ENCODE measurements at places on chromosomes 3 and 15.

- no peak for DNase-seq
These were observed 508.2 kb upstream of the TGFBR2 start for GRCh38 chr3:30098243-30098642.

GRCh38 chr15:31442699-31443111, 116.1 kb downstream of the KLF13 start:
- no peak for DNase-seq

DNA sequence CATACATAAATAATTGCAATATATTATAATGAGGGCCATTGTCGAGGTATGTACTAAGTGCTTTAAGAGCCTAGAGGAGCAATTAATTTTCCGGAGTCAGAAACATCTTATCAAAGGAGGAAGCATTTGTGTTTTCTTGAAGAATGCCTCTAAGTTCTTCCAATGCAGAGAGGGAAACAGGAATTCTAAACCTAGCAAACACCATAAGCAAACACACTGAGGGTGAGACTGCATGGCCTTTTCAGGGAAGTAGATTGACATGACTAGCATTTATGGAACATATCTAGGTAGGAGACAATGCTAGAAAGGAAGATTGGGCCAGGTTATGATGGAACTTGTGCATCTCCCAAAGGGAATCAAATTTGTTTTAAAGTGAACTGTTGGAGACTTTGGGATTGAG, 7.2 kb upstream of the PLCL2 start:
- no peak for DNase-seq

DNA sequence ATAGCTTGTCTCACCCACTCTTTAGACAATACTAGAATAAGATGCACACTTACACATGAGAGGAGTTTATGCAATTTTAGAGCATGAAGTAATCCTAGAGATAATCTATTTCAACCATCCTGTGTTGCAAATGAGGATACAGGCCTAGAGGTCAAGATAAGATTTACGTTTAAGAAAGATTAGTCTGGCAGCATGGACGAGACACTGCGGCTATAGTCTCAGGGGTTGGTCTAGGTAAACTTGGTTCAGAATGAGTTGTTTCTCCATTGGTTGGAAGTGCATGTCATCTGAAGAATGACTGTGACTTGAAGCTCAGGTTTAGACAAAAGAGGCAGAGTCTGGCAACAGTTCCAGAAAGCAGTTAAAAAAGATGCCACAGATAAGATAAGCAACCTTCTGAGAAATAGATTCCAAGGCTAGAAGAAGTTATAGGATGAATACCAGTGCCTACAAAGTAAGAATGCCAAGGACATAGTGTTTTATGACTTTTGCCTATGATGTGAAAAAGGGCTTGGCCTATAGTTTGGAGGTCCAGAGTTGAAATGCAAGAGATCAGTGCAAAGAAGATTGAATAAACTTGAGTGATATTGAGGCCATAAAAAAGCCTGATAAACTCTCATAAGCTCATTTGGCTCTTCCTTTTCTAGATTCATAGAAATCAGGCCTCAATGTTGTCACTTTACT, 631.0 kb downstream of the SQOR start:
- no peak for DNase-seq

- no peak for DNase-seq
These were observed 83.8 kb downstream of the LINGO1 start for GRCh38 chr15:77548589-77549557.

DNA sequence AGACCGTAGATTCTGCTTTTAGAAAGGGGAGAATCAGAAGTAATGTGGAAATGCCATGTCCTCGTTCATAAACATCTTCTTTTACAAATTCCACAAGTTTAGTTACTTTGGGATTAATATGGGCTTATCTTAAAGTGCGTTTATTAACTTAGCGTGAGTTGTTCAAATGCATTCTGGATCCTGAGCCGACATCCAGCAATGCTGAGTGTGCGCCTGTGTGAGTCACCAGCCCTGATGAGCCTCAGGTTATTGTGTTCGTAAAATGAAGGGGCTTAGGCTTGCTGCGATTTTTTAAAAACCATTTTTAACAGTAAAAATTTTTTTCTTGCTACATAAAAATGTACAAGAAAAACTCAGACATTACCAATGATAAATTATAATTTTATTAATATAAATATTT, 57.9 kb downstream of the TFRC start:
- DNase-seq: no peak

- DNase-seq: no peak
These were observed 796.0 kb downstream of the ROBO2 start for GRCh38 chr3:77835921-77836320.

DNA sequence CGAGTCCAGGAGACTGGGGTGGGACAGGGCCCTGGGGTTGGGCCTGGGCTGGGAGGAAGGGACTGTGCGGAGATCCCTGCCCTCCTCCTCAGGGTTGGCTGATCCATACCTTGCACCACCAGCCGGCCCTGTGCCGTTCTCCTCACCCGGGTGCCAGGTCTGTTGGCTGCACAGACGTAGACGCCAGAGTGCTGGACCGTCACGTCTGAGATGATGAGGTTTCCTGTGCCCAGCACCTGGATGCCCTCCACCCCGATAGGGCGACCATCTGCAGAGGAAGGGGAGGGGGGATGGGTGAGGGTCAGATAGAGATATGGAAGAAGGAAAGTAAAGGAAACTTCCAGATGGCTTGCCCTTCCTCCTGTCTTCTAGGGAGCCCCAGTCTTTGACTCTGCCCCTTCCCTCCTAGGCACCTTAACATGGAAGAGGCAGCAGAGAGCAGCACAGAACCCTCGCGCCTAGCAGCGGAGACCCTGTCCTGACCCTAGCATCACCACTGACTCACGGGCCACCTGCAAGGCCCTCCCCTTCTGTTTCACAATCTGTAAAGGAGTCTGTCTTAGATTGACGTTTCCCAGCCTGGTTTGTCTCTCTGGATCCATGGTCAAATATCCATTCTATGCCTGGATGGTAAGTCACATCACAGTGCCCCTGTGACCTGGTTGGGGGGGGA, 28.8 kb downstream of the RNU5B-1 start:
- no peak for DNase-seq

DNA sequence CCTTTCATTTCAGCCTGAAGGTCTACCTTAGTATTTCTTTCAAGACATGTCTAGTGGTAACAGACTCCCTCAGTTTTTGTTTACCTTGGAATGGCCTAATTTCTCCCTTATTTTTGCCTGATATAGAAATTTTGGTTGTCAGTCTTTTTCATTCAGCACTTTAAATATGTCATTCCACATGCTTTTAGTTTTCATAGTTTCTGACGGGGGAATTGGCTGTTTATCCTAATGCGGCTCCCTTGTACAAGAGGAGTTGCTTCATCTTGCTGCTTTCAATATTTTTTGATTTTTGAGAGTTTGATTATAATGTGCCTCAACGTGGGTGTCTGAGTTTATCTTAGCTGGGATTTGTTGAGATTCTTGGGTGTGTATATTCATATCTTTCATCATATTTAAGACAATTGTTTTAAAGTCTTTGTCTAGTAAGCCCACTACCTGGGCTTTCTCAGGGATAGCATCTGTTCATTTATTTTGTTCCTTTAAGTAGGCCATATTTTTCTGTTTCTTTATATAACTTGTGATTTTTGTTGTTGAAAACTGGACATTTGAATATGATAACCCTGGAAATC, 51.1 kb upstream of the PYDC2 start:
- DNase-seq: no peak

DNA sequence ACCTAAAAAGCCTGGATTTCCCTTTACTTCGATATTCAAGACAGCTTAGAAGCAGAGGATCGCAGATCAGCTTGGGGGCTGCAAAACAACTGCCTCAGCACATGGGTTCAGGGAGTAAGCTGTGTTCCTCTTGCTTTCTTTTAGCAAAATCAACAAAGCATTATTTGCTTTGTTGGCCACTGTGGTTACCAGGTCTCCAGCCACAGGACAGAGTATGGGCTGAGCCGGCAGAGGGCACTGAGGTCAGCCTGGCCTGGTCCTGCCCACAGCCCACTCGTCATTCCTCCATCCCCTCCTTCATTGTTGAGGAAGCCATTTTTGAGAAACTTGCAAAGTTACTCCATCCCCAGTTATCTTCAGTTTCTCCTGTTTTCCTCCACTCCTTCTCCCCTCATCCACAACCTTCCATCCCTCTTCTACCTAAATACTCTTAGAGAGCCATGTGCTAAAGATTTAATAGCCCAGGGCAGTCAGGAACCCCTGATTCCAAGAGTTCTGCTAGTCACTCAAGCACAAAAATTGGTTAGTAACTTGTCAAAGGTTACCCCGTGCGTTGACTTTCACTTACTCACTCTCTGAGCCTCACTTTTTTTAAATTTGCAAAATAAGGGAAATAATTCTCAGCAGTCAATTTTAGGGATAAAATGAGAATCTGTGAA, 60.0 kb upstream of the HES1 start:
- DNase-seq: no peak

DNA sequence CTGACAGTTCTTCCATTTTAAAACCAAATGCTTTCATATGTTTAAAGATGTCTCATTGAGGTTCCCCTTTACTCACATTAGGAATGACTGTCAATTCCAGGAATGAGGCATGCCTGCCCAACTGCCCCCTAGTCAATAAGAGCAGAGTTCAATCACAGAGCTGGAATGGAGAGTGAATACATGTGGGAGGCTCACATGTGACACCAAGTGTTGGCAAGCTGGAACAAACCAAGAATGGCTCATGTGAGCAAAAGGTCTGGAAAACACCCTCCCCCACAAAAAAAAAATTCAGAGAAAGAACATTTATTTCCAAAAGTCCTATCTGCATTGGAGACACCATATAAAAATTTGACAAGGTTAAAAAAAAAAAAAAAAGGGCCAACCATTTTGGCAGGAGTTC, 3.7 kb downstream of the PBRM1 start:
- DNase-seq: peak; percentile 51

DNA sequence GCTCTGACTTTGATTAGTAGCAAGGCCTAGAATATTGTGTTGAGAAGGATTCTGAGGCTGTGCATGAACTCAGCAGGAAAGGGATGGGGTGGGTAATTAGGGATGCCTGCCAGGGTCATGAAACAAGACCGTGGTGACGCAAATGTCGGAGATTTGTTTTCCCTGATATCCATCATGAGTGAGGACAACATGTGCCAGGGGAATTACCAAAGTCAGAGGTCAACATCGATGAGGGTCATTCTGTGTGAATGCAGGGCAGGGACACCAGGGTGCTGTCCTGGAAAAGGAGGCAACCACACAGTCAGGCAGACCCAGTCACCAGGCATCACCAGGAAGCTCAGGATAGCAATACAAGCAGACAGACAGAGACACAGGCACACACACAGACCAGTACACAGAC, 52.2 kb downstream of the SLCO2A1 start:
- DNase-seq: no peak

- DNase-seq: no peak
These were observed 63.9 kb upstream of the GATA2 start for GRCh38 chr3:128556907-128557306.

GRCh38 chr3:18740631-18741583, 315.8 kb upstream of the SATB1 start:
- no peak for DNase-seq

GRCh38 chr3:190266913-190267290, 55.3 kb downstream of the CLDN1 start:
- DNase-seq: no peak

DNA sequence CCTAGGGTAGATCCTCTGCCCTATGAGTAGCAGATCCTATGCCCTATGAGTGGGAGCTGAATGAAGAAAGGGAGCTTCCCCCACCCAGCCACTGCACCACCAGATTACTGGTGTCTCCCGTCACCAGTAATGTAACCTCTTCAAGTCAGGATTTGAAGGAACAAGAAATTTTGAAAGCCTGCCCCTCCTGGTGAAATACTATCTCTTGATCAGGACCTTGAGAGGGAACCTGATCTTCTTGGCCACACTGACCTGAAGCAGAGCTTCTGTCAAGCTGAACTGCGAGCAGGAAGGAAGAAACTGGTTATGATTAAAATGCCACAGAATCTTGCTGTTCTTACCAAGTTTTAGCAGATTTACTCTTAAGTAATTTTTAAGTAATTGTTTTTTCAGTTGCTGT, 62.8 kb downstream of the RSL24D1 start:
- no peak for DNase-seq

DNA sequence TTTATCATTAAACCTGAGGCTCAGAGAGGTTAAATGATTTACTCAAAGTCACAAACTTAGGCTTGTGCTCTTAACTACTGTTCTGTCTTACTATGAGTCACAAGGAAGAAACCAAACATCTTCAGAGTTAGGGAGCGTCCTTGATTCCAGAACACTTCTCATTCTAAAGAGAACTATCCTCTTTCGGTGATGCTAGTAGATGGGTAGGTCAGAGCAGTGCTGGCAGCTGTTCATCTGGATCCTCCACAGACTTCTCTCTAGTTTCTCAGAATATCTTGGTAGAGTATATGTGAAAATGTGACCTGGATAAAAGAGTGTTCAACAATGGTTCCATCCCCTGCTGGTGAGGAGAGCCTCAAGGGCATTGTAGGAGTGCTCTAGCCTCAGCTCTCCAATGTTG, 3.3 kb downstream of the ARL6IP5 start:
- DNase-seq: no peak

DNA sequence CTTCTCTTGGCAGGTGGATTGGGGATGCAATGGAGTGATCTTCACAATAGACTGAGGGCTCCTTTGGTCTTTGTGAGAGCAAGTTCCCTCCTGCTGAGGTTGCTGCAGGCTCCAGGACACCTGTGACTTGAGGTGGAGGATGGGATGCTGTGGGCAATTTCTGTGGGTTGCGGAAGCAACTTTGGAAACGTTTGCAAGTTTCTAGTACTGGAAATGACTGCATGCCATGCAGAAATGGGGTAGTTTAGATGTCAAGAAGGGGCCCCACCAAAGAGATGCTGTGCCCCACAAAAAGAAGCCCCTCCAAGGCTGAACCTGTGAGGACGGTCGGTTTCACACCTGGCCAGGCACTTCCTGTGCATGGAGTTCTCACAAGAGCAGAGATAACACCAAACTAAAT, 80.4 kb upstream of the XCR1 start:
- DNase-seq: no peak

- no peak for DNase-seq
These were observed 1.3 kb upstream of the IL12A start for GRCh38 chr3:159987291-159987711.

DNA sequence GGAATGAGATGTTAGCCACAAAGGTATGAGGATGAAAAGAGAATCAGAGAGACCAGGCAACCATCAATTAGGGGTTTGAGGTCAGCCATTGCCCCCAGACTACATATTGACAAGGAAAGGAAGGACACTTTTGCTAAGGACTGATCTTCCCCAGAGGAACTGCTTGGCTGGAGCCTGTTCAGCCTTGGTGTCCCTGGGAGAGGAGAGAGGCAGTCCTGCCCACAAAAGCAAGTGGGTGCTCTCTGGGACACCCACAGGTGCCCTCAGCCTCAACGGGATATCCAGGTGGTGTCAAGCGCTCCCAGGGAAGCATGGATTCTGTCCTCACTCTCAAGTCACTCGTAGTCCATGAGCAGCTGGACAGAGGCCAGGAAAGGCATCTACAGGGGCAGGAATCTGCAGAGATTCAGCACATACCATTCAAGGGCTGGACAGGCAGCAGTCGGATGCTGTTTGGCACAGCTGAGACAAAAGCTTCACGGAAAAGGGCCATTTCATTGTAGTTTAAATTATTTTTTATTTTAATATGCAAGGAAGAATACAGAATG, 166.2 kb downstream of the UACA start:
- DNase-seq: no peak

GRCh38 chr3:157447026-157447694, 10.5 kb downstream of the PTX3 start:
- DNase-seq: no peak

GRCh38 chr3:57397175-57398026, 104.9 kb upstream of the ASB14 start:
- DNase-seq: peak; percentile 3

GRCh38 chr15:46275701-46276100, 640.9 kb downstream of the SQOR start:
- DNase-seq: no peak

- DNase-seq: no peak
These were observed 9.2 kb downstream of the EIF3J start for GRCh38 chr15:44545913-44546802.
